Effector CD8-positive, alpha-beta T cell (primary cell): ENCODE measurements at places on chromosomes 7 and 10.

- DNase-seq: no peak
These were observed 6.3 kb downstream of the LIPF start for GRCh38 chr10:88670497-88670896.

DNA sequence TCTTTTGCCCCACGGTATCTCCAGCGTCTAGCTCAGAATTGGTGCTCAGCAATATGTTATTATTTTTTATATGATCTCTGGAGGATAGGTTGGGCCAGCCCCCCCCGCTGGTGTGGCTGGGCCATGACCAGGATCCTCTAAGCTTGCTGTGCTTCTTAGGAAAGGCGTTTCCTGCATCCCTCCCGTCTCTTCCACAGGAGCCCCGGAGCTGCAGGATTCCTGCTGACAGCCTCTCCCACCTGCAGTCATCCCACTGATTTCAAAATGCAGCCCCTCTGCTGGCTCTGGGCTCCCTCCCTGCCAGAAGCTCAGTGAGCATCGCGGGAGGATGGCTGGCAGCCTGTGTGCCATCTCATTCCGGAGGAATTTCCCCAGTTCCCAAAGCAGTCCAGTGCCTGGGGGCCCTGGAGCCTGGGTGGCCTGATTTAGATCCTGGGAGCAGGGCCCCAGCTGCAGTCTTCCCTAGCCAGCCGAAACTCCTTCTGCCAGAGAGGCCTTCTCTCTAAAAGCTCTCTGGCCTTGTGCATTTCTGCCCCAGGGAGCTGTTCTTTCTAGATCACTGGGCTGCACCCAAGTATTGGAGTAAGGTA, 21.8 kb upstream of the GOLGA7B start:
- DNase-seq: no peak

DNA sequence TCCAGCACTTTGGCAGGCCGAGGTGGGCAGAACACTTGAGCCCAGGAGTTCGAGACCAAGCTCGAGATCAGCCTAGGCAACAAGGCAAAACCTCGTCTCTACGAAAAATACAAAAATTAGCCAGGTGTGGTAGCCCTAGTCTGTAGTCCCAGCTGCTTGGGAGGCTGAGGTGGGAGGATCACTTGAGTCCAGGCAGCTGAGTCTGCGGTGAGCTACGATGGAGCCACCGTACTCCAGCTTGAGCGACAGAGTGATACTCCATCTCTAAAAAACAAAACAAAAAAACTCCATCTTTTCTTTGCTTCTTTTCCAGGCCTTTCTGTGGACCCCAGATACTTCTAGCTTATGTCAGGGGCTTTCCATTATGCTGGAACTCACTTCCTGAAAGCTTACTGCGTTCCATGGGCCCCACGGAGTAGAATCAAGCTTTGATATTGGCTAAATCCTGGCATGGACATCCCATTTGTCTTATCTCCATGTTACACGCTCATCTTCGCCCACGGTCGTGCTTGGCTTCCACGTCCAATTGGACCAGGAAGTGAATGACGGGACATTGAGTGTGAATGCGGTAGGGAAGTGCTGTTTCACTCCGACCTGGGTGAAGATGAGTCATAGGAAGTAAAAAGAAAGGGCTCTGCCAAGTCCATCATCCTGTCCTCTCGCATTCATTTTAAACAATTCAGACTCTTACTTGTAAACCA, 45.7 kb downstream of the FAM171A1 start:
- no peak for DNase-seq

- DNase-seq: no peak
These were observed 1078.4 kb downstream of the KCNMA1 start for GRCh38 chr10:76558996-76559891.

DNA sequence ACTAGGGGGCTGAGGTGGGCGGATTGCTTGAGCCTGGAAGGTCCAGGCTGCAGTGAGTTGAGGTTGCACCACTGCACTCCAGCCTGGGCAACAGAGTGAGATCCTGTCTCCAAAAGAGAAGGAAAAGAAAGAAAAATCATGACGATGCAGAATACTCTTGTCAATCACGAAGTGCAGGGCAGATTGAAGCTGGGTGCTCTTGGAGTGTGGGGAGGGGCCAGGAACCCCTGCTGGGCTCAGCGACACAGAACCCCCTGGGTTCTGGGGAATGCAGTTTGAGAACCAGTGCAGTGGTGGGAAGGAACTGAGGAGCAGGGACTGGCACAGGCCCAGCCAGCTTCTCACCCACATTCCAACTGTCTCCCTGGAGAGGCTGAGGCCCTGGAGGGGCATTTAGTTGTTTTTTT, 10.8 kb upstream of the INTS1 start:
- no peak for DNase-seq

DNA sequence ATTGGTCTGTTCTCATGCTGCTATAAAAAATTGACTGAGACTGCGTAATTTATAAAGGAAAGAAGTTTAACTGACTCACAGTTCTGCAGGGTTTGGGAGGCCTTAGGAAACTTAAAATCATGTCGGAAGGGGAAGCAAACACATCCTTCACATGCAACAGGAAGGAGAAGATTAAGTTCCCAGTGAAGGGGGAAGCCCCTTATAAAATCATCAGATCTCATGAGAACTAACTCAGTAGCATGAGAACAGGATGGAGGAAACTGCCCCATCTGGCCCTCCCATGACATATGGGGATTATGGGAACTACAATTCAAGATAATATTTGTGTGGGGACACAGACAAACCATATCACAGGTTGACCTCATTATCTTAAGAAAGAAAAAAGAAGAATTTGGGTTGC, 134.5 kb downstream of the PPP1R3A start:
- DNase-seq: no peak

- no peak for DNase-seq
These were observed 162.5 kb downstream of the GPR37 start for GRCh38 chr7:124603066-124603465.
